ENCODE measurements at places on chromosomes 11 and 22. TPM values are rescaled to one million over a fixed set of nuclear protein-coding genes. Genes with fewer than 3 reads are reported as not detected.

ANO9 gene
- 7.0 TPM for polyA plus RNA-seq

DNA sequence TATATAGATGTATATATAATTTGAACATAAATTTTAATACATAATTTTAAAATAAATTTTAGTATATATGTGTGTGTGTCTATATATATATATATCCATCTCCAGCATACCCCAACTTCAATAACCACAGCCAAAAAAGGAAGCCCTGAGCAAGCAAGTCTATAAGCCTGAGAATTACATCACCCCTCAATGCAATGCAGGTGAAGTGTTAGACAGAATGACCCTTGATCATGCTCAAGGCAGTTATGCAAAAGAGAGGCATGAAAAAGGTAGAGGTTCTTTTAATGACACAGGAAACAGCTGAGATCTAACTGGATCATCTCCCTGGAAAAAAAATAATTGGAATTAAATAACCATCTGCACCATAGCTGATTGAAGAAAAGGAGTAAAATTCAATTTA, 557.9 kb upstream of the ANO5 start:
- no peak for DNase-seq

TLCD5 gene
- 12.5 TPM for polyA plus RNA-seq

DNA sequence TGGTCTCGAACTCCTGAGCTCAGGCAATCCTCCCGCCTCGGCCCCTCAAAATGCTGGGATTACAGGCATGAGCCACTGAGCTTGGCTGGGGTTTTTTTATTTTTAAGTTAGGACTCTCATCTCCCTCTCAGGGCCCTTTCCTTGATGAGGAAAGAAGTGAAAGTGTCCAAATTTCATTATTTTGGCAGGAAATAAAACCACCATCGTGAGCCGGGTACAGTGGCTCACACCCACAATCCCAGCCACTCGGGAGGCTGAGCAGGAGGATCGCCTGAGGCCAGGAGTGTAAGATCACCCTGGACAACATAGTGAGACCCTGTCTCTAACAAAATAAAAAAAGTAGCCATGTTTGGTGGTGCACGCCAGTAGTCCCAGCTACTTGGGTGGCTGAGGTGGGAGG, 99.4 kb downstream of the FBXO7 start:
- no peak for DNase-seq

ISX gene
- polyA plus RNA-seq = 0.33 TPM

GRCh38 chr11:36729825-36730224, 131.8 kb upstream of the RAG2 start:
- DNase-seq = no peak

- no peak for DNase-seq
Observed at GRCh38 chr22:44014241-44014640, 9.9 kb upstream of the PARVB start.

PLA2G3 gene
- 0.10 TPM for polyA plus RNA-seq
